ENCODE measurements at places on chromosomes 6 and 20. TPM values are rescaled to one million over a fixed set of nuclear protein-coding genes. Genes with fewer than 3 reads are reported as not detected.

Gene DPPA5
- not detected for total RNA-seq

Gene PKIB
- total RNA-seq, result 1.0 TPM

Gene PTCHD4
- total RNA-seq, result 0.49 TPM

- peak; percentile 36 for DNase-seq
- H3K36me3 ChIP-seq, result no peaks in the 10 kb centered on the region
- no peaks in the 10 kb centered on the region for H3K4me1 ChIP-seq
- H3K27me3 ChIP-seq, result no peaks in the 10 kb centered on the region
- H3K27ac ChIP-seq, result no peak overlapping the region
Measured at GRCh38 chr6:165972139-165972802, 195.4 kb downstream of the TBXT start.

DNA sequence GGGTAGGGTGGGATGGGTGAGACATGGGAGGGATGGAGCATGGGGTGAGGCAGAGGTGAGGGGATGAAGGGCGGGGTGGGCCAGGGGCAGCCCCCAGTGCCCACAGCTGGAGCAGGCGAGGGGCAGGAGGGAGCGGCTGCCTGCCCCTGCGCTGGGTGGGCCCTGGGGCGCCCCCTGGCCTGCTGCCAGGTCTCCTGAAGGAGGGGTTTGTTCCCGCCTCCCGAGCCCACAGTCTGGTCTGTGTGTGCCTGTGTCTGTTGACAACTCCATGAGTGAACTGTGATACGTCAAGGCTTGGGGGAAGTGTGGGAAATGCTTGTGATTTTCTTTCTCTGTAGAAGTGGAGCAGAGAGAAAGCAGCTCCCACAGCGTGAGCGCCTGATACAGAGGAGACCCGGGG, 10.9 kb upstream of the MRGBP start:
- no peaks in the 10 kb centered on the region for H3K4me1 ChIP-seq
- DNase-seq, result no peak
- H3K4me3 ChIP-seq, result no peak overlapping the region
- no peaks in the 10 kb centered on the region for H3K36me3 ChIP-seq

DNA sequence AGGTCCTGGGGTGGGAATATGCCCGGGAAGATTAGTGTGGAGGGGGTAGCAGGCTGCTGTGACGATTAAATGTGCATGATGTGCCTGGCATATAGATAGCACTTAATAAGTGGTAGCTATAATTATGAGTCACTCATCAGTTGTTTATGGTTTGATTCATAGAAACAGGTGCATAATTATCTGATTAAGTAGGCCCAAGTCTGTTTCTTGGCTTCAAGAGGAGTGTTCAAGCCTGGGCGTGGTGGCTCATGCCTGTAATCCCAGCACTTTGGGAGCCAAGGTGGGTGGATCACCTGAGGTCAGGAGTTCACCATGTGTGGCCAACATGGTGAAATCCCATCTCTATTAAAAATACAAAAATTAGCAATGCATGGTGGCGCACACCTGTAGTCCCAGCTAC, 74.9 kb downstream of the QRSL1 start:
- no peaks in the 10 kb centered on the region for H3K4me1 ChIP-seq
- no peak overlapping the region for H3K4me3 ChIP-seq
- no peak for DNase-seq
- no peaks in the 10 kb centered on the region for H3K36me3 ChIP-seq
- H3K27ac ChIP-seq, result no peak overlapping the region

- no peak overlapping the region for H3K4me3 ChIP-seq
- H3K36me3 ChIP-seq, result no peaks in the 10 kb centered on the region
Measured at GRCh38 chr20:14422892-14423291, 85.5 kb upstream of the FLRT3 start.

Data from upper lobe of left lung (tissue), 6 donors.